ENCODE measurements at places on chromosomes 3 and 15. TPM values are rescaled to one million over a fixed set of nuclear protein-coding genes. Genes with fewer than 3 reads are reported as not detected.

The ACAD11 gene
- total RNA-seq = 27.9 TPM

The CIDEC gene
- not detected for total RNA-seq

The IQCH gene
- total RNA-seq = 0.85 TPM

The ABI3BP gene
- total RNA-seq = not detected

The ALDH1A3 gene
- total RNA-seq = not detected

The EPHA3 gene
- total RNA-seq = not detected

The AMIGO3 gene
- 1.3 TPM for total RNA-seq

The RFX7 gene
- total RNA-seq = 22.5 TPM

The HDAC11 gene
- total RNA-seq = 4.6 TPM

The SNUPN gene
- total RNA-seq = 11.6 TPM

The XCR1 gene
- 0.20 TPM for total RNA-seq

The PAK6 gene
- 0.34 TPM for total RNA-seq

The HERC2 gene
- total RNA-seq = 36.0 TPM

The CPNE9 gene
- total RNA-seq = 0.33 TPM
